CD4-positive, alpha-beta memory T cell (primary cell): ENCODE measurements at places on chromosomes 6 and 20. TPM values are rescaled to one million over a fixed set of nuclear protein-coding genes. Genes with fewer than 3 reads are reported as not detected.

TFAP2C gene
- polyA plus RNA-seq, result not detected

- DNase-seq, result no peak
Measured at GRCh38 chr6:164013480-164014208, 599.1 kb downstream of the QKI start.

F13A1 gene
- 0.06 TPM for polyA plus RNA-seq

MEP1A gene
- not detected for polyA plus RNA-seq

DNA sequence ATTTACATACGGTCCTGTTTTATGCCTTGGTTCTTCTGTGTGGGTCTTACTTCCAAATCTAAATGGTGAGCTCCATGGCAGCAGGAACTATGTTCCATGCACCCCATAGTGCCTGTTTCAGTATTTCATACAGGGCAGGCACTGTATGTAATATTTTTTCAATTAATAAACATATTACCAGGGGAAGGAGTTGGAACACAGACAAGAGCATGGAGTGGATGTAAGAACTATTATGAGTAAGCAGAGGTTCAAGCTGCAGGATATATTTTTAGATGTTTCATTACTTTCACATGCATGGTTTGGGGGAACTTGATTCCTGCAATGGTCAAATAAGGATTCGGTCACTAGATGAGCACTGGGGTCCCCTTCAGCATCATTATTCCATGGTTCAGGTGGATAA, 108.3 kb downstream of the KIF13A start:
- DNase-seq, result no peak

ADGRF1 gene
- polyA plus RNA-seq, result not detected

C6orf58 gene
- polyA plus RNA-seq, result not detected

- no peak for DNase-seq
Measured at GRCh38 chr20:276620-277495, 13.7 kb downstream of the C20orf96 start.

- no peak for DNase-seq
Measured at GRCh38 chr6:150928882-150929281, 63.4 kb downstream of the MTHFD1L start.

ARFGEF3 gene
- not detected for polyA plus RNA-seq

GSTA4 gene
- 0.57 TPM for polyA plus RNA-seq

- no peak for DNase-seq
Measured at GRCh38 chr6:27295301-27296079, 16.6 kb downstream of the POM121L2 start.

GRCh38 chr6:53786832-53787231, 8.0 kb upstream of the LRRC1 start:
- DNase-seq, result no peak

PAX1 gene
- not detected for polyA plus RNA-seq

BTNL2 gene
- polyA plus RNA-seq, result not detected

- DNase-seq, result no peak
Measured at GRCh38 chr6:2111162-2111677, 134.2 kb downstream of the GMDS start.

DNA sequence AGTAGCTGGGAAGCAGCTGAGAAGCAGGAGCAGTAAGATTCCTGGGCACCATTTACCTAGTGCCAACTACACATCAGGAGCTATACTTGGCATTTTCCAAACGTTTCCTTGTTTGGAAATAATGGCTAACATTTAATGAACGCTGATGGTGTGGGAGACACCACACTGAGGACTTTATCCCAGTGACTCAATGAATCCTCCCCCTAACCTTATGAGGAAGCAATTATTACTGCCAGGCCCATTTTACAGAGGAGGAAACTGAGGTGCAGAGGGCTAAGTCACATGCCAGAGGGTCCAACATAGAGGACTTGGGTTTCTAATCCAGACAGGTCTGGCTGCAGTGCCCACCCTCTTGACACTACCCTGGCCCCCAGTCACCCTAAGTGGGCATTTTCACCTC, 6.1 kb downstream of the PTGIS start:
- no peak for DNase-seq

DNA sequence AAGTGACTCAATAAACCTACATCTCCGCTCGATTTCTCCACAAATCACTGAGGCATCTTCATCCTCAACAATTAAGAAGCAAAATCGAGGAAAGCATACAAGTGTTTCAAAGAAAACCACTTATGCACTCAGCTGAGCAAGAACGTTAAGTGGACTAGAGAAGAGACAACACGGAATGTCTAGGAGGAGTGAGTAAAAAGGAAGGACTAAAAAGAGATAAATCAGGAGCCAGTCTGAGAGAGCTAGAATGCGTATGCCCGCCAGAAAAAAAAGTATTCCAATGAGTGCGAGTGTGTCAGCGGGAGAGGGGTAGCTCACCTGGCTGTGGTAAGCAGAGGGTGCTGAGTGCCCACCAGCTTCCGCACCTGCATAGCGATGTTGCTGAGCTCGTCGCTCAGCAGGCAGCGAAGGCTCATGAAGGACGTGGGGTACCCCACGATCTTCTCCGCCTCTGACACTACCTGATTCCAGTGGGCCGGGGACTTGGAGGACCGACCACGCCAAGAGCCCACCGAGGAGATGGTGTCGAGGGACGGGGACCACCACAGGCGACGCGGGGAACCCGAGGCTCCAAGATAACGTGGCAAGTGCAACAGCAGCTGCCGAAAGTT, 587 bp downstream of the PDSS2 start:
- DNase-seq, result no peak
